SJSA1 (cell line): ENCODE measurements at places on chromosomes 16 and 17. TPM values are rescaled to one million over a fixed set of nuclear protein-coding genes. Genes with fewer than 3 reads are reported as not detected.
A peak's percentile ranks its signal among the peaks of the same experiment; 100 is the strongest.

Gene TNRC6C
- total RNA-seq = 4.6 and 9.6 TPM in 2 replicates

Gene TMEM235
- total RNA-seq = not detected in 2 replicates

Gene MYO1D
- 1.1 and 1.7 TPM in 2 replicates for total RNA-seq

Gene TMEM92
- total RNA-seq = 0.05 TPM in 1 of 2 replicates, not detected in the other

Gene UNC13D
- not detected in 2 replicates for total RNA-seq

Gene QPRT
- 0.13 and 1.9 TPM in 2 replicates for total RNA-seq

Gene SLC52A1
- total RNA-seq = not detected in 2 replicates

DNA sequence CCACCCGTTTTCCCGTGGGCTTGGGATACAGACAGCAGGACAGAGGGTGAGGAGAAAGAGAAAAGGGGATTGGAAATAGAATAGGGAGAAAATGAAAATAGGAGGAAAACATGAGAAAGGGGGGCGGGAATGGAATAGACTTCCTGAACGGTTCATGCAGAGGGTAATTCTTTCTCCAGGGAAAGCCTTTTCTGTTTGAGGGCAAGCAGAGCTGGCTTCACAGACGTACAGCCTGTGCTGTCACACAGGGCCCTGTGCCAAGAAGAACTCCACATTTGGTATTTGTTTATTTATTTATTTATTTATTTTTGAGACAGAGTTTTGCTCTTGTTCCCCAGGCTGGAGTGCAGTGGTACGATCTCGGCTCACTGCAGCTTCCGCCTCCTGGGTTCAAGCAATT, 12.0 kb downstream of the MILR1 start:
- H3K27me3 ChIP-seq = no peaks in the 10 kb centered on the region
- no peaks in the 10 kb centered on the region for H3K36me3 ChIP-seq
- no peak overlapping the region for H3K4me3 ChIP-seq
- no peak for DNase-seq

DNA sequence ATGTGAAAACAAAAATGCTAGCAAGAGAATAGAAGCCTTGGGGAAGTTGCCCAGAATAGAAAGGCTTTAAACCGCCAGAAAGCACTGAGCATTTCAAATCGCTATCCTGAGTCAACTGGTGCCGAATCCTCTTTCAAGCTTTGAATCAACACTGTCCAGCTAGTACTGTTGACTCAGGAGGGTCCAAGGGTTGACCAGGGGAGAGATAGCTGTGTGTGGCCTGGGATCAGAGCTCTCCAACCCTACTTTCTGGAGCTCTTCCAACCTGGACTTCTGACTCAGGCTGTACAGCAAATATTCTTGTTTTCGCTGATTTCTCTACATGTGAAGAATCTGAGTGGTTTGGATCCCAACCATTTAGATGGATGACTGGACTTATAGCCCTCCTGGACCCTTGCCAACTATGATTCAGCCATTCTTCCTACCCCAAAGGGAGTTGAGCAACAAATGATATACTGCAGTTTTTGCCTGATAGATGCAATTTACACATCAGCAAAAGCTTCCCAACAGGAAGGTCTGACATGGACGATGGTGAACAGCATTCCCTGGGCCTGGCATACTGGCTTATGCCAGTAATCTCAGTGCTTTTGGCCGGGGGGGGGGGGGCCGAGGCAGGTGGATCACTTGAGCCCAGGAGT, 154.0 kb upstream of the SDK2 start:
- H3K27me3 ChIP-seq = 0 out of 2 replicates have a peak, but pooled peaks cover 3% of the 10 kb centered on the region
- H3K27ac ChIP-seq = no peak overlapping the region
- no peaks in the 10 kb centered on the region for H3K36me3 ChIP-seq
- H3K4me3 ChIP-seq = no peak overlapping the region
- peak; percentile 71 for DNase-seq

- H3K27ac ChIP-seq = no peak overlapping the region
- peaks cover 16% of the 10 kb centered on the region for H3K4me1 ChIP-seq
- peak overlapping the region; percentile 42 for H3K4me3 ChIP-seq
- peaks cover 13% of the 10 kb centered on the region for H3K36me3 ChIP-seq
- H3K27me3 ChIP-seq = peaks cover 51% of the 10 kb centered on the region
- DNase-seq = peak; percentile 70
These were observed 641 bp upstream of the CBX2 start for GRCh38 chr17:79777120-79777893.

- DNase-seq = no peak
- H3K4me1 ChIP-seq = no peaks in the 10 kb centered on the region
- H3K4me3 ChIP-seq = no peak overlapping the region
- H3K27ac ChIP-seq = no peak overlapping the region
- no peaks in the 10 kb centered on the region for H3K27me3 ChIP-seq
These were observed 203.5 kb downstream of the CEP112 start for GRCh38 chr17:65988451-65988850.

DNA sequence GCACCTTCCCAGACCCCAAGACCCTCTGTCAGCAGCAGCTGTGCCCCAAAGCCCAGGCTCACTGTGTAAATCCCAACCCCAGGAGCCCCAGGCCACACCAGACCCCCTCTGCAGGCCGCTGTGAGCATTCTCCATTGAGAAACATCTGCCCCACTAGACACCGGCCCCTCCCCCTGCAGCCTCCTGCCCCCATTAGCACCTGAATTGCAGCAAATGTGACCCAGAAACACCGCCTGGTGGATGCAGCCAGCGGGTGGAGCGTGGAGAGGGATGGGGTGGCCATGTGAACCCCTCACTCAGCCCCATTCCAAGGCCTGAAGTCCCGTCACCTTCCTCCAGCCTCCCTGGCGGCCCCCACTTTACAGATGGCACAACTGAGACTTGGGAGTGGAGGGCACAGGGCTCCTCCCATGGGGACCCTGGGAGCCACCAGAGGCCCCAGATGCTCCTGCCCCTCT, 2.2 kb downstream of the UBALD1 start:
- no peak for DNase-seq
- H3K4me3 ChIP-seq = no peak overlapping the region
- H3K27me3 ChIP-seq = no peaks in the 10 kb centered on the region
- no peak overlapping the region for H3K27ac ChIP-seq
- peaks cover 34% of the 10 kb centered on the region for H3K36me3 ChIP-seq
- H3K4me1 ChIP-seq = peaks cover 32% of the 10 kb centered on the region

DNA sequence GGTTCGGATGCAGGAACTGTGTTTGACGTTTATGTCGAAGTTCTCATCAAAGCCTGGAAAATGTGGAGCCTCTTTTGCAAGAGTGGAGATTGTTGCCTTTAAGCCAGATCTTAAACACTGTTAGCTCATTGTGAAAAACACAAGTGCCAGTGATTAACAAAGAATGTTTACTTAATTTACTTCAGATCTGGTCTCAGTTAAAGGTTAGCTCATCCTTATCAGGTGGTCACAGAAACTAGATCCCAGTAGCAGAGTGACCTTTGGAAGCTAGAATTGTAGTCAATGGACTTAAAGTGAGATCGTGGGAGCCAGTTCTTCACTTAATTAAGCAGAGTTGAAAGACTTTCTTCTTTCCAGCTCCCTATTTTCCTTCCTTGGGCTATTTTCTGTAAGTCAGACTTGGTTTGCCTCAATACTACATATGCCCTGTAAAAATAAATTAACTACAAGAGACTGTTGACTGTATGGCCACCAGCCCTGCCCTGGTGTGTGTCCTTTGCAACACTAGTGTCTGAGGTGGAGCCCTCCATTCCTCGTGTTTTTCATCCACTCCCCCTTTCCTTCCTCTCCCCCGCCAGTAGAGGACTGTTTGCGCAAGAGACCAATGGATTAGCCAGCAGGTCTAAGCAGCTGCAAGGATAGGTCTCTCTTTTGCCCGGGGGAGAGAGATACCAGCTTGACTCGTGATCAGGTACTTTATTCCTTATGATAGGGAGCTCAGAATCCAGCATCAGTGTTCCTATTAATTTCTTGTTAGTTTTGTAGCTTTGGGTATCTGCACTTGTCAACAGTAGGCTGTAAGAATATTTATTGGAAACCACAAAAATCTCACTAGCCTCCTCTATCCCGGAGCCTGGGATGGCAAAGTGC, 20.2 kb downstream of the FBXO39 start:
- H3K36me3 ChIP-seq = no peaks in the 10 kb centered on the region
- no peak for DNase-seq
- H3K4me1 ChIP-seq = peaks cover 5% of the 10 kb centered on the region; the same call in 1 of the 2 replicates
- H3K27ac ChIP-seq = no peak overlapping the region
- H3K4me3 ChIP-seq = no peak overlapping the region

DNA sequence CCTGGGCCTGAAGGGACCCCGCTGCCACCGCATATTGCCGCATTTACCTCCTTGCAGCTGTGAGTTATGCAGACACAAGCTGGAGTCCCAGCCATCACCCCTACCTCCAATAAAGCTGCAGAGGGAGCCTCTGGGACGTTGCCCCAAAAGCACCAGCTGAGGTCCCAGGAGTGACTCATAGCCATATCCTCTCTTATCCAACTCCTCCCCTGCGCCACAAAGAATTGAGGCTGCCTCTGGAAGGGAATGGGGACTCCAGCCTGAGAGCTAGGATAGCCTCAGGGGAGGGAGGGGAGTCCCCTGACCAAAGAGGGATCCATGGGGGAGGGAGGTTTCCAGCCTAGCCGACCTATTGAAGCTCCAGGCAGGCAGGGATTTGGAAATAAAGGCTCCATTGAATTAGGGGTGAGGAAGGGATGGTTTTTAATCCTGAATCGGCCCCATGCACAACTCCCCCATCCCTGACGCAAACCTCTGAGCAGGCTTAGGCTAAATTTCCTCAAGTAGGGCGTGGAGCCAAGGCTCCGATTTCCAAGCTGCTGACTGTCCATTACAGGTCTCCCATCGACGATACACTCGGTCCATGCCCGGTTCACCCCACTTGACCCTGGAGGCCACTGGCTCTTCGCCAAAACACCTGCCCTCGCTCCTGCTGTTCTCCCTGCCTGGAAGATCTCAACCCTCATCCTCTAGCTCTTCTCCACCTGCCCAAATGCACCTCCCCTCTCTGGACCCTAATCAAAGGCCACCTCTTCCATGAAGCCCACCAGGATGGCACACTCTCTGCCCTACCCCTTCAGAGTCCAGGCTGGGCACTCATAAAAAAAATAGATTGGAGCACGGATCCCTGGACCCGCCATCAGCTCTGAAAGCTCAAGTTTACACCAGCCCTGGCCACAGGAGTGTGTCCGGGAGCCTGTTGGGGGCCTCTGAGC, 27.5 kb downstream of the PIMREG start:
- H3K27ac ChIP-seq = no peak overlapping the region
- DNase-seq = peak; percentile 65
- no peaks in the 10 kb centered on the region for H3K27me3 ChIP-seq
- H3K4me3 ChIP-seq = no peak overlapping the region
- peaks cover 35% of the 10 kb centered on the region for H3K36me3 ChIP-seq
- peaks cover 41% of the 10 kb centered on the region for H3K4me1 ChIP-seq

- H3K4me1 ChIP-seq = no peaks in the 10 kb centered on the region
- H3K4me3 ChIP-seq = no peak overlapping the region
- H3K36me3 ChIP-seq = no peaks in the 10 kb centered on the region
- DNase-seq = no peak
These were observed 4.8 kb upstream of the PIRT start for GRCh38 chr17:10842658-10843057.
